ENCODE measurements at places on chromosomes 13 and 19.

- no peak for DNase-seq
Measured at GRCh38 chr13:110258876-110259631, 47.9 kb downstream of the COL4A1 start.

DNA sequence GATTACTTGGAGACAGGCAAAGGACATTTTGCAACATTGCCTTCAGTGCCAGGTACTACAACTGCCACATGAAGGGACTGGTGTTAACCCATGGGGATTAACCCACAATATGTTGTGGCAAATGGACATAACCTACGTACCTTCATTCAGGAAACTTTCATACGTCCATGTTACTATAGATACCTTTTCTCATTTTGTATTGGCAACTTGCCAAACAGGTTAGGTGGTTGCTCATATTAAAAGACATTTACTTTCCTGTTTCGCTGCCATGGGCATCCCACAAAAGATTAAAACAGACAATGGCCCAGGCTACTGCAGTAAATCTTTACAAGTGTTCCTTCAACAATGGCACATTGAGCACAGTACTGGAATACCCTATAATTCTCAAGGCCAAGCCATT is 925.3 kb downstream of the SLITRK6 start:
- no peak for DNase-seq

DNA sequence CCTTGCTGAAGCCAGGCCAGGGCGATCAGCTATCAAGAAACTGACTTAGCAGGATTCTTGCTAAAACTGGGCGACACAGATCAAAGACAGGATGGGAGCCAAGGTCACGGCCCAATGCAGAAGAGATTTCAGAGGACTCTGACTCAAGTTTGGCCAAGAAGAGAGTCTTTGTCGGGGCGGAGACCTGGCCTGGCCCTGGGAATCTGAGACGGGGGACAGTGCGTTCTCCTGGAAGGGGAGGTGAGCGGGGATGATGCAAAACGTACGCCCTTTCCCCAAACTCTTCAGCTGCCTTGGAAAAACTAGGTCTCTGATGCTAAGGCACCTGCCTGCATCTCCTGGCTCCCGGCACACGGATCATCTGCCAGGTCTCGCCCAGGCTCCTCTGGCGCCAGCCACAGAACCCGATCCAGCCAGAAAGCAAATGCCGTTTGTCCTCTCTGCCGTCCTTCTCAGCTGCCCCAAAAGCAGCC is 9.8 kb downstream of the MVB12A start:
- no peak for DNase-seq

GRCh38 chr13:44389060-44389666 is 15.5 kb downstream of the SERP2 start:
- no peak for DNase-seq

- DNase-seq, result no peak
Measured at GRCh38 chr19:4575267-4576015, 16.0 kb upstream of the SEMA6B start.

DNA sequence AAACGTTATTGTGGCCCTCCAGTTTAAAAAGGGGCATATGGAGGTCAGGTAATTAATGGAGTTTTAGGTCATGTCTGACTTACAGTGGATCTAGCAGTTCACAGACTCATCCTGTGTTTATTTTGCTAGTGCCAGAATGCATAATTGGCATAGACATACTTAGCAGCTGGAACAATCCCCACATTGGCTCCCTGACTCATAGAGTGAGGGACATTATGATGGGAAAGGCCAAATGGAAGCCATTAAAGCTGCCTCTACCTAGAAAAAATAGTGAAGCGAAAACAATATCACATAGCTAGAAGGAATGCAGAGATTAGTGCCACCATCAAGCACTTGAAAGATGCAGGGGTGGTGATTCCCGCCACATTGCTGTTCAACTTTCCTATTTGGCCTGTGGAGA is 610.7 kb downstream of the SLITRK5 start:
- DNase-seq, result no peak
